ENCODE measurements at places on chromosomes 6 and 20.
A peak's percentile ranks its signal among the peaks of the same experiment; 100 is the strongest.

DNA sequence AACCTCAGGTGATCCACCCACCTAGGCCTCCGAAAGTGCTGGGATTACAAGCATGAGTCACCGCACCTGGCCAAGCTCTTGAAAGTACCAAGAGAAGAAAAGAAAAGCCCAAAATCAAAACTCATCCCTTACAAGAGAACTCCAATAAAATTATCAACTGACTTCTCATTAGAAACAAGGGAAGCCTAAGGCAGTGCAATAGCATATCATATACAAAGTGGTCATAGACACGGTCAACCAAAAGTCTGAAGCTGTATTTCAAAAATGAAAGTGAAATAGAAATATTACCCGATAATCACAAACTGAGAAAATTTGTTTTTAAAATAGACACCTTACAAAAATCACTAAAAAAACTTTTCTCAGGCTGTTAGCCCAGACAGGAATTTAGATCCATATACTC is 1321.1 kb upstream of the GJE1 start:
- no peak for DNase-seq

DNA sequence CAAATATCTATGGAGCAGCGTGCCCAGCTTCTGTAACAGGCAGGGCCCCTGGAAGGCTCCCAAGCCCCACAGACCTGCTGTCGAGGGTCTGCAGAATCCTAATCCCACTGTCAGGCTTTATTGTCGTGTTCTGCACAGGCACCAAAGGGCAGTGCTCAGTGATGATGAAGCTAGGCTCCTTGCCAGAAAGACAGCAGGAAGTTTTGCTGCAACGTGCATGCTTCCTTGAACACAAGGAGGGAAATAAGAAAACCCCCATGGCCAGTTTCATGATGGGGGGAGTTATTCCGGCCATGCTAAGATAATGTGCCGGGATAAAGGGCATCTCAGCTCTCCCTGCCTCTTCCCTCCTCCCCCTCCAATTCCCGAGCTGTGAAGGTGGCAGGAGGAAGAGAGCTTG is 109.4 kb upstream of the KCNG1 start:
- peak; percentile 19 for DNase-seq

DNA sequence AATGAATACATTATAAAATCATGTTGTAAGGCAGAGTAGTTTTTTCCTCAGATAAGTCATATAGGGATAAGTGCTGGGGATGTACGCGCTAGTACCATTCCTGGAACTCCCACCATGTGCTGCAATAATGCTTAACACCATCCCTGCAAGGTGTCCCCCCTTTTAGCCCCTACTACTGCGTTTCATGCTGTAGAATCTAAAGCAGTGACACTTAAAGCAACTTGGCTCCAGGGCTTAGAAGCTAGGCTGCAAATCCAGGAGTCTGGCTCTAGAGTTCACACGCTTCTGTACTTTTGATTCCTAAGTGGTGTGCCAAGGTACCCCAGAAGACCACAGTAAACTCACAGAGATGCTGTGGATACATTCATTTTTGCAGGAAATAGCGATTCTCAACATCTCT is 183.1 kb downstream of the DOK5 start:
- DNase-seq = no peak

GRCh38 chr20:22533823-22534751 is 50.3 kb downstream of the FOXA2 start:
- no peak for DNase-seq

DNA sequence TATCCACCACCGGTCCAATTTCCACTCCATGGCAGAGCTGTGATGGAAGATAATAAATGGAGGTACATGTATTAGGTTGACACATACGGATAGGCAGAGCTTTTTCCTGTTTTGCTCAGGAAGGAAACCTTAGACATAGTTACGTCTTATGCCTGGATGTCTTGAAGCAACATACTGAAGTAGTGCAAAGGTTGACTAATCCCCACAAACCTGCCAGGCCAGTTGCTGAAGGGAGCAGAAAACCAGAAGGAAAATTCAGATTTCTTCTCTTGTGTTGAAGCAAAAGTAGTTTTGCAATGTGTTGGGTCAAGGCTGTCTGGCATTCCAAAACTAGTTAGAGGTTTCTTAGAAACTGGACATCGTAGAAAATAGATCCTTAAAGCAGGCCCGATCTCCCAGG is 68.7 kb downstream of the PHACTR1 start:
- DNase-seq = no peak

GRCh38 chr6:169172946-169173345 is 80.7 kb downstream of the THBS2 start:
- DNase-seq = no peak

GRCh38 chr6:43798688-43799444 is 28.9 kb downstream of the VEGFA start:
- DNase-seq = peak; percentile 83

GRCh38 chr6:130740308-130740707 is 86.9 kb upstream of the SMLR1 start:
- DNase-seq = no peak

GRCh38 chr6:12909833-12910232 is 193.3 kb downstream of the PHACTR1 start:
- DNase-seq = no peak

DNA sequence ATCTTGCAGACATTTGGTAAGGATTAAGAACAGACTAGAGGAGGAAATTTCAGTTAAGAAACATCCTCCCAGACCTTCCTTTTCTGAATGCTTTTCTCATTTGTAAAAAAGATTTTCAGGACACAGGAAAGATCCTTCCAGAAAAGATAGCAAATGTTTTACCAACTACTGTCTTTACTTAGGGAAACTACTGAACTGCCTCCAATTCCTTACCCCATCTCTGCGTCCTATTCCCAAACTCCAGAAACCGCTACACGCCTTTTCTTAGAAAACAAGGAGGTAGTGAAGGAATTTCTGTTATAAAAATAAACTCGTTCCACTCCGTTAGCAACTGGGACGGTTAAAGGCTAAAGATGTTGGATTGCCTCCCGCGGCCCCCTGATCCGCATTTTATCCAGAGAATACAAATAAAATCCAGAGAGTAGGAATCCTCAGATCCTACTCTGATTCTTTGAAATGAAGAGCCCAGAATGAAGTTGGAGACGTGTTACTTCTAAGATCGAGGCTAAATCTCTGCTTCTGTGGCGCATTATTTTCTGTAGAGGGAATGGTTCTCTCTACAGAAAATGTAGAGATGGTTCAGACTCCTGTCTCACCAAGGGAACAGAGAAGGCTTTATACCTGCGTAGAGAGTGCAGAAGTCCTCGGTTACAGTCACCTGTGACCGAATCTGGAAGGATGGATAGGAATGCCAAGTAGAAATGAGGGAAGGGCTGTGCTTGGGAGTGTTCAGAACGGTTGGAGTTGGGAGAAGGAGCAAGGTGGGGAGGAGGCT is 133.0 kb downstream of the GPX5 start:
- peak; percentile 24 for DNase-seq

DNA sequence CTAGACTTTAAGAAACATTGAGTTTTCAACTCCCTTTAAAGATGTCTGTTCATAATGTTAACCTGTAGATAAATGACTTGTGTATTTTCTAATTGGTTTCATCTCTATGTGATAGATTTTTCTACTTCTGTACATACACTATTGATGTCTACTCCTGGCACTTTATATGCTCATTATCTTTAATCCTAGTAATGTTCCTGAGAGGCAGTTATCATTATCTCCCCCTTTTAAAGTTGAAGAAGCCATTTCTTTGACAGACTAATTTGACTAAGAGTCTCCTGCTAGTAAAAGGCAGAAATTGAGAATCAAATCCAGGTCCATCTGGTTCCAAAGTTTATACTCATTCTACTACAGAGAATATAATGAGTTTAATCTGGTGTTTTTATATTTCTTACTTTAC is 137.2 kb upstream of the SAMD5 start:
- no peak for DNase-seq

DNA sequence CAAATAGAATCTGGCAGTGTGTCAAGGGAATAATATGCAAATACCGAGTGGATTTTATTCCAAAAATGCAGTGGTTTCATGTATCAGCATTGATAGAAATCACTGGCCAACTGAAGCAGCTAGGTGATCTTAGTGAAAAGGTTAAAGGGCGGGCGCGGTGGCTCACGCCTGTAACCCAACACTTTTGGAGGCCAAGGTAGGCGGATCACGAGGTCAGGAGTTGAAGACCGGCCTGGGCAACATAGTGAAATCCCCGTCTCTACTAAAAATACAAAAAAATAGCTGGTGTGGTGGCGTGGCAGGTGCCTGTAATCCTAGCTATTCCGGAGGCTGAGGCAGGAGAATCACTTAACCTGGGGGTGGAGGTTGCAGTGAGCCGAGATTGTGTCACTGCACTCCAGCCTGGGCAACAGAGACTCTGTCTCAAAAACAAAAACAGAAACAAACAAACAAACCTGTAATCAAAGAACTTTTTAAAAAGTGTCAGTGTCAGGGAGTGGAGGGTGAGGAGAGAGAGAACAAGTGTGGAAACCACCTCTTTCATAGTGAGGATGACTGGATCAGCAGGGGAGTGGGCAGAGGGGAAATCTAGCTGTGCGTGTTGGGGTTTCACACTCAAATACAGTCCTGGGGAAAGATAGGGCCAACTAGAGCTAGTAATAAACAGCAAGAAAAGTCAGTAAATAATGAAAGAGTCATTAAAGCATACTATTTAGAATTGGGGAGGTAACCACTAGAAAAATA is 57.1 kb downstream of the CDS2 start:
- DNase-seq = no peak

DNA sequence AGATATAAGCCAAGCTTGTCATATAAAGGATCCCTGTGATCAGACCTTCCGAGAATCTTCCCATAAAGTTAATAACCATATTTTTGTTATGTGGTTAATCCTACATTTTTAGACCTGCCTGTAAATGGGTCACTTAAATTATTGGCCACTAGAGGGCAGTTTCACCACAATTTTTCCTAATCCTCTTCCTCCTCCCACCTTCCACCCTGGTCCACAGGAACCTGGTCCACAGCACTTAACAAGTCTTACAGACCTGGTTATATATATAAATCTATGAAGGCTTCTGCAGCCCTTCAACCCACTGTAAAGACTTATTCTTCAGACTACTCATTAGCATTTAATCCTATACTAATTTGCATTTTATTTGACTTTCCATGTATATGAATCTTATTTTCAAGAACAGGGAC is 28.3 kb downstream of the MRS2 start:
- DNase-seq = peak; percentile 55

DNA sequence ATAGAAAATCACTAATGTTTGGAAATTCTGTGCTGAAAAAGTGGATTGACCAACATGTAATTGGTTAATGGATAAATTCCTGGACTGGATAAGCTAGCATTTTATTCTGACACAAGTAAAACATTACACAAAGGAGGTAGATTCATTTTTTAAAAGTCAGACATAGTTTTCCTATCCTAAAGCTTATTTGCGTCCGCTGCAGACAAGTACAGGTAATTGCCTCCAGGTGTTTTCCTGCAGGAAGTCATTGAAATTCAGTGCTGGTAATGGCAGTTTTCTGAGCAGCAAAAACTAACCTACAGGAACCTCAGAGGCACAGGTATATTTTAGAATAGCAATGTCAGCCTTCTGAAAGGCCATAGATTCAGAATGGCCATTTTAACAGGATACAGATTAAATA is 20.0 kb upstream of the HIVEP1 start:
- no peak for DNase-seq

DNA sequence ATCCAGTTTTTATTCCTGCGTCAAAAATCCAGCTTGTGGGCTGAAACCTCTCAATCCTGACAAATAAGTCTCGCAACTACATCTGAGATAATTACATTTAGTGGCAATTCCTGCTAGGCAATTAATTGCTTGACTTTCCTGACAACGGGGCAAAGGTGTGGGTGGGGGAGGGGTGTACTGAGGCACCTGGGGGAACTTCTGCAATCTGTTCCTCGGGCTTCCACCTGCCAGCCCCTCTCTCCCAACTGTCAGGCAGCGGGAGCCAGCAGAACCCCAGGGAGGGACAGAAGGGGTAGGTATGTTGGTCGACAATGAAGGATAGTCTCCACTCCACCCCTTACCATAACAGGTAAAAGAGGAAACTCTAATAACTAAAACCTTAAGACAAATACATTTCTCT is 6.8 kb downstream of the C6orf52 start:
- no peak for DNase-seq

DNA sequence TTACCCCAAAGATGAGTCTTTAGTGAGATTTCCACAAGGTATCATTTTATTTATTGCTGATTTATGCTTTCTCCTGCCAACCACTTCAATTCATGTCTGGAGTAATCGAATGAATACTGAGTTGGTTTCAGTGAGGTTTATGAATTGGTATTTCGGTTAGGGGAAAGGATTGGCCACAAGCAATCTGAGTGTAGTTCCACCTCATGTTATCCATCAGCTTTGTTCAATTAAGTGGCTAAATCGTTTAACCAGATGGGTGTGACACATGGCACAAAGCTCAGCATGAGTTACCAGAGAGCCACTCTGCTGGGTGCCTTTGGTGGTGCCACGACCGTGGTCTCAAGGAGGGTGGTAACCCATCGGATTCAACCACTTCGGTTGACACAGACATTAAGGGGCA is 148.2 kb downstream of the FNDC1 start:
- no peak for DNase-seq

DNA sequence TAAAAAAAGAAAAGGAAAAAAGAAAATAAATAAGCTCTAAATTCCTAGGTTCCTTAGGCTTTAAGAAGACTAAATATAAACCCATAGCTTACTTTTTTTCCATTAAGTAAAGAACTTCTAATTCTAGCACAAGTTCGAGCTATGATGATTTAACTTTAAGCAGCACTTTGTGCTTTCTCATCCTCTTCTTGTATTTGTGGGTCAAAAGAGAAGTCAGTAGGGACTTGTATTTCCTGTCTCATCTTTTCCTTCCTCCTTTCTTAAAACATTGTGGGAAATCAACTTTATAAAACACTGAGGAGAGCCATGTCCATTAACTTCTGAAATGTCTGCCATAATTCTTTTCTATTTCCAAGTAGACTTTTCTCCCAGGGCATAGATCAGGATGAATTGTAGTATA is 637.7 kb upstream of the CITED2 start:
- no peak for DNase-seq

GRCh38 chr20:32558526-32558925 is 26.6 kb downstream of the NOL4L start:
- no peak for DNase-seq

DNA sequence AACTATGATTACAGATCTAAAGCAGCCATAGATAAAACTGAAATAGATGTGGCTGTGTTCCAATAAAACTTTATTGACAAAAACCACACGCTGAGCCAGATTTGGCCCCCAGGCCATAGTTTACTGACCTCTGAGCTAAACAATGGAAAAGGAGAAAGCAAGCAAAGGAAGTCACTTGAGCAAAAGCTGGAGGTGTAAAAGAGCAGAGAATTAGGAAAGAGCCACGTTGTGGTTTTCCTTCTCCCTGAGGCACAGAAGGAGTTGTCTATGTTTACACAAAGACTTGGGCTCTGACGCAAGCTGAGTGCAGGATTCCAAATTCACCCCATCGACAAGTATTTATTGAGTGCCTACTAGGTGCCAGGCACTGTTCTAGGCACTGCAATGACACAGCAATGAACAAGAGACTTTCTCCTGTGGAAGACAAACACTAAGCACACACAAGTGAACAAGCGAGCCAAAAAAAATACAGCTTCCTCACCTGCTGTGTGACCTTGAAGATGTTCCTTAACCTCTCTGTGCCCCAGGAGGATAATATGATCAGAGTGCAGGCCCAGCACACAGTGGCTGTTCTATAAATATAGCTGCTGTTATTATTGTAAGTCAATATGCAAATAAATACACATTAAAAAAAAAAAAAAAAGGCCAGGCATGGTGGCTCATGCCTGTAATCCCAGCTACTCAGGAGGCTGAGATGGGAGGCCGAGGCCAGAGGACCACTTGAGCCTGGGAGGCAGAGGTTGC is 75.4 kb upstream of the PTPN1 start:
- peak; percentile 77 for DNase-seq

- DNase-seq = no peak
These were observed 4.5 kb upstream of the TREM2 start for GRCh38 chr6:41167173-41167963.

Measured in EL (cell line).